ENCODE measurements at places on chromosomes 7 and 10.

GRCh38 chr7:151917791-151918509 is 38.3 kb upstream of the GALNTL5 start:
- no peak for DNase-seq

DNA sequence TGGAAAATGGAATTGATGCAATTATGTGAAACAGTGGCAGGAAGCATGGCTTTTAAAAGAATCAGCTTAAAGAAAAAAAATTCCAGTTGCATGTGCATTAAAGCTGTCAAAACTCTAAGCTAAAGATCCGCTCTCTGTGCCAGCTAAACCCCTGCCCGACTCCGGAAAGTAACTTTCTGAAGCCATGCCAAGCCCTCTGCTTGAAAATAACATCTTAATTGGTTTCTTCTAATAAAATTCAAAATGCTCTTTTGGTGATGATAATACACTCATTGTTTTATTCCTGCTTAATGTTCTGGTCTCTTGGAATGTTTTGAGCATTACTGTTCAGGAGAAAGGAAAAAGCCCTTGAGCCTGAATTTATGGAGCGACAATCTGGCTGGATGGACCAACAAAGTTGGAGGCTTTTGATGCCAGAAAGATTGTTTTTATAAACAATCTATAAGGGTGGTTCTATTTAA is 11.7 kb downstream of the SEMA3C start:
- no peak for DNase-seq

DNA sequence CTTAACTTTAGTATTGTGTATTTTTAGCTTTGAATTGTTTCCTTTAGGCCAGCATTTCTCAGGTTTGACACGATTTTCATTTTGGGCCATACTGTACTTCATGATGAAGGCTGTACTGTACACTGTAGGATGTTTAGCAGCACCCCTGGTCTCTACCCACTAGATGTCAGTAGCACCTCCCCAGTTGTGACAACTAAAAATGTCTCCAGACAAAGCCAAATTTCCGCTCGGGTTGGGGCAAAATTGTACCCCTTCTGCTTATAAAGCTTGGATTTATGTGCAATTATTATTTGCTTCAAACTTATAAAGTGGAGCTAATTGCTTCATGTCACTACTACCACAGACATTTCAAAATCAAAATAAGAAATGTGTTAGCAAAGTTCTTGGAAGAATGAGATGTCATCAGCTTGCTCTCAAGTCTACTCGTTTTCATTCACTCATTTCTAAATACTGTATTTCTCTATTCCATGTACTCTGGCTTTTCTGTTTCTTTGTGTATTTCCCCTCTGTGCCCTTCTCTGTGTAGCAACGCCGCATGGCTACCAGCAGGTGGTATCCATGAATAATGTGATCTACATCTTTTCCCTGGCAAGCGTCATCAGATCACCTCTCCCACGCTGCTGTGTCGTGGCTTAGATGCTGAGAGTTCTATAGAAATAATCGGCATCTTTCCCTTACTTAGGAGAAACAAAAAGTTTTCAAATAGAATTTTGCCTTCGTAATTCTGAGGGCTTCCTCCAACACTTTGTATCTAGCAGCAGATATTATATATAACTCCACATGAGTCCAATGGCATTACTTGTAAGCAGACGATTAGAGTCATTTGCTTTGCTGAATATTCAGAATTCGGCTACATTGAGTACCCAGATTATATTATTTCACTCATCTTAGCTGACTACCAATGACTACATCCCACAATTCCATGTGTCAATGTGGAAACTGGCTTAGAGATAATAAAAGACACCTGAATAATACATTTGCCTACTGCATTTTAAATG is 47.8 kb upstream of the CALCR start:
- DNase-seq: no peak

- DNase-seq: no peak
Observed at GRCh38 chr7:129568240-129568639, 43.3 kb upstream of the NRF1 start.

GRCh38 chr7:151744656-151745638 is 132.0 kb downstream of the PRKAG2 start:
- DNase-seq: no peak

DNA sequence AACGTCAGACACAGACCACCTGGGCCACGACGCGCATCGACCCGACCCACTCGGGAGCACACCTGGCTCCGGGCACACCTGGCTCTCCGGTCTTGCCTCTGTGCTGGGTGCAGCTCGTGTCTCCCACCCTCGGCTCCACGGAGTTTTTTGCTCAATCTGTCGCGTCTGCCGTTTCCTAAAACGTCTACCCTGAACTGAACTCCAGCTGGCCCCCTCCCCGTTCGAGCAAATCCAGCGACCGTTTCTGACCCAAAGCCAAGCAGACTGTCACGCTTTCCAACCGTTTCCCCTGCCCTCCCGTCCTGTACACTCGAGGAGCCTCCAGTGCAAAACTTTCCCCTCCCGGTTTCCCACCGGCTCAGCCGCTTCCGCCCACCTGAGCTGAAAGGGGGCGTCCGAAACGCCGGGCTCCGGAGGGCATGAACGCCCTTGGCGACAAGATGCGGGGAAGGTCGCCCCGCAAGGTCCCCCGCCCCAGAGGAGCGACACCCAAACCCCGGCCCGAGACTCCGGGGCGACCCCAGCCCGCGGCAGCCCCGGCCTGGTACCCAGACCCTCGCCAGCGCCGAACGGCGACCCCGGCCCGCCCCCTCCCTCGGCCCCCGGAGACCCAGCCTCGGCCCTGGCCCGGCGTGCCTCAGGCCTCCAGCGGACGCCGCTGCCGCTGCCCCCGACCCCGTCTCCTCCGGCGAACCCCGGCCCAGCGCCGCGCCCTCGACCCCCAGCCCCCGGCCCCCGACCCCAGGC is 557 bp downstream of the CYTH3 start:
- DNase-seq: no peak

DNA sequence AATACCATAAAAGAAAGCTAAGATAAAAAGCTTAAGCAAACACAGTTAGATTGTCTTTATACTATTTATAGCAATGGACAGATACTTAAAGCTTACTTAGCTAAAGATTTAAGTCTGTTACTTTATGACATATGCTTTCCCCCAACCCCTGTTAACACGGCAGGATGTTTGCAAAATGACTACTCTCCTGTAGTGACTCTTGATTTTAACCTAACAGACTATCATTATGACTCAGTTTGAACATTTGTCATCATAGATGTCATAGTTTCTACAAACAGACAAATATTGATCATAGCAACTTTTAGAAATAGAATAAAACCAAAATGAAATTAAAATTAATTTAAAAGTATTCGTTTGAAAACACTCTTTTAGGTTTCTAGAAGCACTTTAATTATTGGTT is 7.8 kb upstream of the COMMD3 start:
- no peak for DNase-seq

GRCh38 chr7:46508583-46508982 is 587.5 kb upstream of the IGFBP3 start:
- DNase-seq: no peak

GRCh38 chr7:100642534-100642907 is 1.2 kb upstream of the TFR2 start:
- no peak for DNase-seq

- no peak for DNase-seq
Observed at GRCh38 chr10:126904516-126904817, 761 bp upstream of the DOCK1 start.

- DNase-seq: peak; percentile 68
Observed at GRCh38 chr7:55120501-55121198, 101.8 kb downstream of the EGFR start.

DNA sequence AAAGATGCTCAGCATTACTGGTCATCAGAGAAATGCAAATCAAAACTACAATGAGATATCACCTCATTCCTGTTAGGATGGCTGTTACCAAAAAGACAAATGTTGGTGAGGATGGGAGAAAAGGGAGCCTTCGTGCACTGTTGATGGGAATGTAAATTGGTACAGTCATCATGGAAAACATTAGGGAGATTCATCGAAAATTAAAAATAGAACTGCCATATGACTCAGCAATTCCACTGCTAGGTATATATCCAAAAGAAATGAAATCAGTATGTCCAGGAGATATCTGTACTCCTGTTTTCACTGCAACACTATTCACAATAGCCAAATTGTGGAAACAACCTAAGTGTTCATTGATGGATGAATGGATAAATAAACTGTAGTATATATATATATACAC is 228.1 kb downstream of the ACTR3B start:
- no peak for DNase-seq

- no peak for DNase-seq
Observed at GRCh38 chr10:71798308-71798624, 24.9 kb upstream of the VSIR start.

- DNase-seq: no peak
Observed at GRCh38 chr7:75583255-75583654, 91.1 kb downstream of the SPDYE5 start.

DNA sequence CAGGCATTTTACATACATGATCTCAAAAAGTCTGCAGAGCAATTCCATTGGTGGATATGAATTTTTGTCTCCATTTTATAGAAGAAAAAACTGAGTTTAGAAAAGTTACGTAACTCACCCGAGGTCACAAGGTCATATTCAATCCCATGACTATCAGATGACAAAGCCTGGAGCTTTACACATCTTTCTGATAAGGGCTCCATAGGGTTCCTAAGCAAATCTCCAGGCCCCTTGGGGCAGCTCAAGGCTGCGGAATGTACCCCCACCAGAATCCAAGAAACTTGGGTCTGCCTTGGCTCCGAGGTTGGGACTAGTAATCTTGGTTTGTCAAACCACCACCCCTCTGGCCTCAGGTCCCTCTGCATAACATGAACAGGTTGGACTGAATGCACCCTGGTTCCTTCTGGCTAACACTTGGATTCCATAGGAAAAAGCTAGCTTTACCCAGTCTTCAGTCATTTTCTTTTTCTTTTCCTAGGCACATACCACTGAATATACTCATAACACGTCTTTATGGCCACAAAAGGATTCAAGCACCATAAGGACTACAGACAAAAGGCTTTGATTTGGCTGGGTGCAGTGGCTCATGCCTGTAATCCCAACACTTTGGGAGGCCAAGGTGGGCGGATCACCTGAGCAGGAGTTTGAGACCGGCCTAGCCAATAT is 55.5 kb downstream of the PIP4K2A start:
- no peak for DNase-seq

GRCh38 chr7:87833130-87833529 is 43.0 kb downstream of the SLC25A40 start:
- DNase-seq: no peak

DNA sequence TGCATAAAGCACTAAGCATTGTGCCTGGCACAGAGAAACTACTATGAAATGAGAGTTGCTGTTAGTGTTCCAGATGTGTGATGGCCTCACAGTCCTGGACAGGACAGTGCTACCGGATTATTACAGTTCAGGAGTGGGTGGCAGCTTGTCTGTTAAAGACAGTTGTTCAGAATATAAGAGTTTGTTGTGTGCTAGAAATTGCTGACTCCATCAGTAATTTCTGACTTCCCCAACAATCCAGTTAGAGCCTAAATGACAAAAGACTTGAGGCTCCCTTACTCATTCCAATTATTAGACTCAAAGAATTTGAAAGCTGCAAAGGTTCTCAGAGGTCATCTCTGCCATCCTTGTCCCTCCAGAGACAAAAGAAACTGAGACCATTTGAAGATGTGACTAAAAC is 34.3 kb upstream of the DNAJB12 start:
- no peak for DNase-seq

GRCh38 chr7:64581926-64582894 is 19.3 kb upstream of the ZNF680 start:
- DNase-seq: no peak

- peak; percentile 33 for DNase-seq
Observed at GRCh38 chr10:51397695-51398094, 301.7 kb downstream of the CSTF2T start.

- DNase-seq: no peak
Observed at GRCh38 chr7:155728116-155728515, 83.7 kb downstream of the RBM33 start.

DNA sequence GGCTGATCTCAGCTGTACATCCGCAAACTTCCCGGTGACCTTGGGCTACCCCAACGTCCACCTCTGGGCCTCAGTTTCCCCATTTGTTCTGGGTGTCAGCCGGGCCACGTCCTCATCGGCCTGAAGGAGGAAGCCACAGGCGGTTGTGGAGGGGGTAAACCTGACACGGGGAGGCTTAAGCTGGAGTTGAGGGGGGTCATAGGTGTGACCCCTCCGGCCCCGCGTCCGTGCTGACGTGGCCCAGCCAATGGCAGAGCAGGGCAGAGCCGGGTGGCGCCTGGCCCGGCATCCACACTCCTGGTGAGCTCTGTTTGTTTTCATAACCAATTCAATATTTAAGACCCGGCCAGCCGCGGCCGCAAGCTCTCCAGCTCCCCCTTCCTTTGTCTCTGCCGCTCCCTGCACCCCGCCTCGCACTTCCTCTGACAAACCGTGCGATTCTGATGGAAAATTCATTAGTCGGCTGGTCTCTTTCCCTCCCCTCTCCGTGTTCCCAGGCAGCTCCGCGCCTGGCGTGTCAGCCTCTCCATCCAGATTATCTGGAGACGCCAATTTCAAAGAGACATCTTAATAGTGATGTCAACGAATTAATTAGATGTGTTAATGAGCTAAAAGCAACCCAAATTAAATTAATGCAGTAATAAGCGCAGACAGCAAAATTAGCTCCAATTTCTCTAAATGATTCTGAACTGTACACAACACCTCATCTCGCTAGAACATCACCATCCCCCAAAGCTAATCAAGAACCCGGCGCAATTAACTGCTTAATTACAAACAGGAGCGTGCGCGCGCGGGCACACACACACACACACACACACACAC is 55.4 kb downstream of the MICALL2 start:
- DNase-seq: no peak

DNA sequence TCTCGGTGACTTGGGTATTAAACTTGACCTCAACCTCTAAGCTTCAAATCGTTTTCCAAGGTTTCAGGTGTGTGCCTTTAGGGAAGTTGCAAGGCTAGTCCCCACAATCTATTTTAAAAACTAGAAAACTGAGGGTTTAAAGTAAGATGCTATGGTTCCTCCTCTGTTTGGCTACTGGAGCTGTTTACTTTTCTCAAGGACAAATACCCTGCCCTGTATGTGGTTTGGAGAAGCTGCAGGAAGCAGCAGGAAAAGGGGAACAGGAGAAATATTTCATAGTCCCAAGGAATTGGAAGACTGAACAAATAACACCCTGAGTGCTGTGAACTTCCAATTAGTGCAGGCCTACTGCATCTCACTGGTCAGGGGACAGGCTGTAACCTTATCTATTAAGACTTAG is 135.9 kb downstream of the NRP1 start:
- DNase-seq: no peak

DNA sequence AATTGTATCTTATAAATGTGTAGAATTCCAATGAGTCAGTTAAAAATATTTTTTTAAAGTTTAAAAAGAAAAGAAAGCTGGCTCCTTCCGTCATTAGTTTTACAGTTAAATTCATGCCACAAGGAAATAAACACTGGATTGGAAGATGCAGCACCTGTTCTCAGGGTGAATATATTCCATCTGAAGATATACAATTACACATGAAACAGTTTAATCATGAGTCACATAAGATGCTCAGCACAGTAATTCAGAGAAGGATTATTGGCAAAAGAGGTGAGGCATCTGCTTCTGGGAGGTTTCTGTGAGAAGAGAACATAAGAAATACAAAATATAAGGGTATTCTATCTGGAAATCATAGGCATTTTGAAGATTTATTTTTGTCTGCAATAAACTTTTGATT is 376.5 kb upstream of the SORCS1 start:
- DNase-seq: no peak

- DNase-seq: no peak
Observed at GRCh38 chr10:89653410-89653869, 8.4 kb upstream of the PANK1 start.

- DNase-seq: no peak
Observed at GRCh38 chr7:1666823-1667565, 3.1 kb upstream of the ELFN1 start.

- DNase-seq: no peak
Observed at GRCh38 chr10:126294451-126294850, 93.8 kb downstream of the ADAM12 start.
